Stimulated activated CD8-positive, alpha-beta memory T cell treated with anti-CD3 and anti-CD28 coated beads, Interleukin-15, amount 100 ng/mL, for 24 hours (primary cell): ENCODE measurements at places on chromosomes 3 and 15.

DNA sequence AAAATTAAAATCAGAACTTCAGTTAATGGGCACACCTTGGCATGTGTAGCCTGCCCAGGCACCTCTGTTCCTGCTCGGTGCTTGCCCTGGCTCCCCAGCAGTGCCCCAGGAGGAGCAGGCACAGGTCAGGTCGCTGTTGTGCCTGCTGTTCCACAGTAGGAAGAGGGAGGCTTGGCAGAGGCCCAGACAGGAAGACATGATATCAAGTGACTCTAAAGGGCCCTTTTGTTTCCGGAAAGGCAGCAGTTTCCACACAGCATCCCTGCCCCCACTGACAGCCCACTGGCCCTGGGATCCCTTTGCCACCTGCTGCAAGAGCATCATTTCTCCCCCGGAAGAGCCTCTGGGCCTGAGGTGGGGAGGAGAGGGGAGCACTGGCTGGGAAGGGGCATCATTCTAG is 40.5 kb upstream of the HES1 start:
- no peak for DNase-seq

DNA sequence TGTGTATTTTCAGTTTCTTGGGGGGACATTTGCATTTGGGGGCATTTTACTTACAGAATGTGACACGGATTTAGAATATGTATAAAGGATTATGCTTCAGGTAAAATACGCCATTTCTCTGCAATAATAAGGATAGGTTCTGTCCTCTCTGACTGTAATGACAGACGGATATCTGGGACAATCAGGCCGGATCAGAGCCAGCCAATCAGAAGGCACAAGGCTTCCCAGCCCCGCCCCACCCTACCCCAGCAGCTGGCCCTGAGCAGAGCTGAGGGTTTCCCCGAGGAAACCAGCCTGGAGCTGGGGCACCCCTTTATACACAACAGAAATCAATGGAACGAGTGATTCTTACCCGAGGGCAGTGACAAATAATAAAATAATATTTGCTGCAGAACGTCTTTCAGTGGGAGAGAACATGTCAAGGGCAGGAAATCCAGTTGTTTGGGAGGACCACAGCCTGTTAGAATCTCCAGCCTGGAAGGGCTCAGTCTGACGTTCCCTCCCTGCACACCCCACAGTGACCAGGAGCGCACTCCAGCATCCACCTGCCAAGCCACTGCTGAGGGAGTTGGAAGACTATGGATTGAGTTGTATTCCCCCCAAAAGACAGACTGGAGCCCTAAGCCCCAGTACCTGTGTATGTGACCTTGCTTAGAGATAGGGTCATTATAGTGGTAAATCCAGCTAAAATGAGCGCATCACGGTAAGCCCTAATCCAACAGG is 30.3 kb upstream of the SEC13 start:
- no peak for DNase-seq

DNA sequence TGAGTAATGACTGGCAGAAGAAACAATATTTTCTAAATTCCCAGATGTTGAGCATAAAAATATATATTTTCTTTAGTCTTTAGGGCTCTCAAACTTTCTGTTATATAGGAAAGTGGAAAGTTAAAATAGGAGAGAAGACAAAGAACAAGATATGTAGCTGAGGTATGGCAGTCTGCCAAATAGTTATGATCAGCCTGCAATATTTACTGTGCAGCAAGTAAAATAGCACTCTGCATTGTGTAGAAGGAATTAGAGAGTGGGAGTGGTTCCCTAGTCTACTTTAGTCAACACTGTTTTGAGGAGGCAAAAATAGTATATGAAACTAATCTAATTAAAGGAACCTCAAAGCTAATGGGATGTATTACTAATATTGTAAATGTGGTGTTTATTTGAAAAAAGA is 978.1 kb upstream of the ALCAM start:
- no peak for DNase-seq

GRCh38 chr15:95016511-95017229 is 785.3 kb downstream of the MCTP2 start:
- DNase-seq, result no peak

DNA sequence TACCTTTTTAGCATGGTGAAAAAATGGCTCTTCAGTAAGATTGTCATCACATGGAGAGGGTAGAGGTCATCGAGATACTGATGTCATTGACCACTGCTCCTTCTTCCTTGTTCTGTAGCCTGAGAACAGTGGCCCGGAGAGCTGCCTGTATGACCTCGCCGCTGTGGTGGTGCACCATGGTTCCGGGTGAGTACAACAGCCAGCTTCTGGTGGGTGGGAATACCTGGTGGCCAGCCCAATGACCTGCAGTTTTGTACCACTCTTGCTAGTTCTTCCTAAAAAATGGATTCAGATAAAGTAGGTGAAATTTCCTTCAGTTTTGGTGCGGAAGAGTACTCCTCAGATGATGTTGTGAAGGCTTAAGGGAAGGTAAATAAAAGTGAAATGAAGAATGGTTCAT is 8.4 kb upstream of the FBXL22 start:
- DNase-seq, result no peak

DNA sequence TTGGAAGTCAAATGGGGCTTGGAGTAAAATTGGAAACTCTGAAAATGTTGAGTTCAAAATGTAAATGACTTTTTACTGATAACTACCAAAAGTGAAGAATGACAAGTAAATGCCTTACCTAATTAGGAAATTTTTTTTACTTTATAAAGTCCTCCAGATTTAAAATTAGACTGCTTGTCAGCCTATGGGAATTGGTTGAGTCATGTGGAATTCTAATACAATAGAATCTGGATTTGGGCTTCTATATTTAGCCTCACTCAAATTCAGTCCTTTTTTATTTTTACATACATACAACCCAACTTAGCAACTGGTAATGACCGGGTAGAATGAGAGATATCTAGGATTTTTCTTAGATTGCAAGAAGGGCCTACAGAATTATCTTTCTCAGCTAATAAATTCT is 158.9 kb upstream of the CADPS start:
- DNase-seq, result no peak

GRCh38 chr3:109116031-109116430 is 1.9 kb downstream of the MORC1 start:
- DNase-seq, result no peak

GRCh38 chr3:12158387-12159226 is at the start of gene TIMP4:
Gene TIMP4 (minus strand): TSS chr3:12158912. CDS start chr3:12158840, 72 bp downstream.
- DNase-seq, result no peak

DNA sequence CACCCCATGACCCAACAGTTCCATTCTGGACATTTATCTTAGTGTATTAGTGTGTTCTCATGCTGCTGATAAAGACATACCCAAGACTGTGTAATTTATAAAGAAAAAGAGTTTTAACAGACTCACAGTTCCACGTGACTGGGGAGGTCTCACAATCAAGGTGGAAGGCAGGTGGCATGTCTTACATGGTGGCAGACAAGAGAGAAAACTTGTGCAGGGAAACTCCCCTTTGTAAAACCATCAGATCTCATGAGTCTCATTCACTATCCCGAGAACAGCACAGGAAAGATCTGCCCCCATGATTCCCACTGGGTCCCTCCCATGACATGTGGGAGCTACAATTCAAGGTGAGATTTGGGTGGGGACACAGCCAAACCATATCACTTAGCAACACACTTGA is 21.6 kb upstream of the GPD1L start:
- DNase-seq, result no peak

- no peak for DNase-seq
Measured at GRCh38 chr3:30162579-30162978, 443.8 kb upstream of the TGFBR2 start.

DNA sequence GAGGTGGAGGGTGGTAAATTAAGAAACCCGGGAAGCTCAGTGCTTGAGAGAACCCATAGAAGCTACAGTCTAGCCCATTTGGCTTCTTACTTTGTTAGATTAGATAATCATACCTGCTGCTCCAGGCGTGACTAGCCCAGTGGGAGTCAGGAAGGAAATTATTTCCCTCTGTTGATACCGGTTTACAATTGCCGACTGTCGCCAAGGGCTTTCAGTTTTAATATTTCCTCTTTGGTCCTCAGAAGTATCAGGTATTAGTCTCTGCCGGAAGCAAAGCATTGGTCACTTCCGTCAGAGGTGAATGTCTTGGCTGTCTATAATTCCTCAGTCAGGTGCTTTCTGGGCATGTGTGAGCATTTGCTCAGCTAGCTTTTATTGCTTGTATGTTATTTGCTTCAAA is 75.2 kb downstream of the LPP start:
- DNase-seq, result no peak

GRCh38 chr15:94286583-94286982 is 55.2 kb downstream of the MCTP2 start:
- DNase-seq, result no peak

DNA sequence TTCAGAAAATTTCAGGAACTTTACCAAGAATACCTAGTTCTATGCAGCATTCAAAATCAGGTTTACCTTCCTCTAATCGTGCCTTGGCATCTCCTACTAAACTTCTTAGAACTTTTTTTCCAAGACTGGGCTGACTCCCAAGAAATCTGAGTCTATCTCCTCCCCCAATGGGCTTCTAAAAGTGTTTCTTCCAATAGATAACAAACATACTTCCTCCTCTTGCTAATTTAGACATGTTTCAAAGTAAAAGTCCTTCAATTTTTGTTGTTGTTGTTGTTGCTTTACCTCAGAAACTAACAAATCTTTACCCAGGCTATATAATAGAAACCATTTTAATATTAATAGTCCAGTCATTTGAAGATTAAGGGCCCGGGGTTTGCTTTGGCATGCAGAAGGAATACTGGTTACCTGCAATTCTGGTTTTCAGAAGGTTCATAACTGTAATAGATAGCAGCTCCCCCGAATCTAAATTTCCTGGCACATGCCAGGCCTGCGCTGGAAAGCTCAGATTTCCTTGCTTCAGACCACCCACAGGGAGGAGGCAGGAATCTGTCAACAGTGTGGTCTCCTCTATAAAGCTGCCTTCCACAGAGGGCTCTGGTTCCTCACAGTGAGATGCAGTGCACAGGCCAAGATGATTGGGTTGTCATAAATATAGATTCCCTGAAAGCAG is 188.7 kb downstream of the THRB start:
- no peak for DNase-seq

- no peak for DNase-seq
Measured at GRCh38 chr3:30189900-30190299, 416.5 kb upstream of the TGFBR2 start.

DNA sequence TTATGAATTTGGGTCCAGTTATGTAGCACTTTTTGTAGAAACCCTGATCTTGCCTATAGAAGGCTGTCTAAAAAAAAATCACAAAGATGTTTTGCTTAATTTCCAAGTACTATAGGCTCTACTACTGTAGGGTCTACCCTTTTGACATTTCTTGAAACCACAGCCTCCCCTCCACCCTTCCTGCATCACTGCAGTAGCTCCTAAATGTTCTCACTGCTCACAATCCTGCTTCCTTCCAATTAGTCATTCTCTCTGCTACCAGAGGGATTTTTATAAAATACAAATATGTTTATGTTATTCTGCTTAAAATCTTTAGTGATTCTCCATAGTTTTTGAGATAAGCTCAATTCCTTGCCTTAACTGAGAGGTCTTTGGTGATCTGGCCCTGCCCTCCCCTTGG is 114.0 kb downstream of the CYP19A1 start:
- DNase-seq, result no peak

DNA sequence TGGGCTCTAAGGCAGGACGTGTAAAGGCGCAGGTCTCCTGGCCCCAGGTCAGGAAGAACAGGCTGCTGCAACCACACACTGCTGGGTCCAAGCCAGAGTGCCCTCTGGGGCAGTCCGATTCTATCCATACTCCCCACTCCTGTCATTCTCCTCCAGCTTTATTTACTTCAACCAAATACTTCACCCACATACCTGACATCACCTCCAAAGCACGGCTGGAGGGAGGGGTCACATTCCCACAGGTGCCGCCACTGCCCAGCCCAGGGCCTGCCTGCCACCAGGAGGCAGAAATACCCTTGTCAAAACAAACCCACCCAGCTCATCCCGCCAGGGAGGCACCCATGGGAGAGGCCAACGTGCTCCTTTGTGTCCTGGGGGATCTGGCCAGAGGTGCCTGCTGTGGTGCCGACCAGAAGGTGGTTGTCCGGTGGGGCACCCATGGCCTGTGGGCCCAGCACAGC is 100.4 kb downstream of the DAPK2 start:
- no peak for DNase-seq

GRCh38 chr3:130558366-130558765 is 41.4 kb downstream of the COL6A6 start:
- DNase-seq, result no peak

GRCh38 chr3:110296885-110297284 is 774.7 kb upstream of the NECTIN3 start:
- DNase-seq, result no peak

- no peak for DNase-seq
Measured at GRCh38 chr3:111796566-111796965, 62.5 kb upstream of the PHLDB2 start.

- DNase-seq, result no peak
Measured at GRCh38 chr3:123773681-123774431, 110.3 kb downstream of the MYLK start.

DNA sequence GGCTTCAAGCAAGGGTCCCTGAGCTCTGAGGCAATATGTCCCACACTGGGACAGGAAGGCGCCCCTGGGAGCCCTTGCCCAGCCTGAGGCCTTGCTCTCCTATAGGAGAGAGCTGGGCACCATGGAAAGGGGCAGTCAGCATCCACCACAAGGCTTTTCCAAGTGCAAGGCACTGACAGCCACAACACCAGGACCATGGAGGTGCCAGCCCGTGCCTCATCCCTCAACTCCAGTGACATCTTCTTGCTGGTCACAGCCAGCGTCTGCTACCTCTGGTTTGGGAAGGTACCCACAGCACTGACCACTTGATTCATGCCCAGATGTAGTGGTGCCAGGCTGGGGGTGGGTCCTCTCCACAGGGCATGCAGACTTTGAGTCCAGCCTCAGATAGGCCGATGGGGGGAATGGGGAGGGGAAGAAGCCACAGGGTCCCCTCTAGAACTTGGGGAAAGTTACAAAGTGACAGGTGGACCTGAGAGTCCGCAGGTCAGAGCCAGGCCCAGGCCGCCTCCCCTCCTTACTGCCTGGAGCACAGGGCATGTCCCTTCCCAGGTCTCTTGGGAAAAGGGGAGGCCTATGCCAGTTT is 11.8 kb downstream of the VILL start:
- DNase-seq, result no peak

DNA sequence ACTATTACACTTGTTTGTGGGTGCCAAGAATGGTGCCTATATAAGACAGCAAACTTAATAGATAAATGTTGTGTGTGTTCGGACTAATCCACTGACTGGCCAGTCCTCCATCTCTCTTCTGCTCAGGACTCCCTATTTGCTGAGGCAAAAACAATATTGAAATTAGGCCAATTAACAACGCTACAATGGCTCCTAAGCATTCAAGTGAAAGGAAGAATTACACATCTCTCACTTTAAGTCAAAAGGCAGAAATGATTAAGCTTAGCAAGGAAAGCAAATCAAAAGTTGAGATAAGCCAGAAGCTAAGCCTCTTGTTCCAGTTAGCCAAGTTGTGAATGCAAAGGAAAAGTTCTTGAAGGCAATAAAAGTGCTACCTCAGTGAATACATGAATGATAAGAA is 126.9 kb downstream of the CCNL1 start:
- DNase-seq, result no peak

- no peak for DNase-seq
Measured at GRCh38 chr15:56978898-56979662, 60.6 kb downstream of the TCF12 start.

- DNase-seq, result no peak
Measured at GRCh38 chr3:143910756-143911155, 60.9 kb upstream of the DIPK2A start.
